ENCODE measurements at places on chromosomes 3 and 15.

GRCh38 chr15:80556694-80557367 is 138.3 kb upstream of the ABHD17C start:
- peaks cover 20% of the 10 kb centered on the region for H3K27me3 ChIP-seq
- H3K4me3 ChIP-seq: no peak overlapping the region
- no peaks in the 10 kb centered on the region for H3K4me1 ChIP-seq
- no peaks in the 10 kb centered on the region for H3K36me3 ChIP-seq
- no peak overlapping the region for H3K27ac ChIP-seq

DNA sequence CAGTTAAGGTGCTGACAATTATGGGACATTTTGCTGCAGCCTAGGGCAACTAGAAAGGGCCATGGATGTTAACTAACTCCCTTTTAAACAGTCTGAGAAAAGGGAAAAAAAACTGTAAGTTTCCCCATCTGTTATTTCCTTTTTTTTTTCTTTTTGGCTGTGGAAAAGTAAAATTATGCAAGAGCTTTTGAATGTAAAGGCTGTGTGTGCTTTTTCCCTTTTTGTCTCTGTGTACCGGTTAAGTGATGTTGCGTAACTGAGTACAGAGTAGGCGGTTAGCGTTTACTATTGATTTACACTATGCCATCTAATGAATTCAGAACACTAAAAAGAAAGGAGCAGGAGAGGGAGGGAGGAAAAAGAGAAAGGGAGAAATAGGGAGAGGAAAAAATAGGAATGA is 403.6 kb downstream of the TIGIT start:
- no peaks in the 10 kb centered on the region for H3K36me3 ChIP-seq
- DNase-seq: no peak
- H3K4me3 ChIP-seq: no peak overlapping the region
- peaks cover 4% of the 10 kb centered on the region for H3K4me1 ChIP-seq

- no peak overlapping the region for H3K4me3 ChIP-seq
- H3K36me3 ChIP-seq: no peaks in the 10 kb centered on the region
- DNase-seq: no peak
- no peaks in the 10 kb centered on the region for H3K27me3 ChIP-seq
- no peaks in the 10 kb centered on the region for H3K4me1 ChIP-seq
- H3K27ac ChIP-seq: no peak overlapping the region
Observed at GRCh38 chr15:25181293-25182097, 226.7 kb downstream of the SNRPN start.

DNA sequence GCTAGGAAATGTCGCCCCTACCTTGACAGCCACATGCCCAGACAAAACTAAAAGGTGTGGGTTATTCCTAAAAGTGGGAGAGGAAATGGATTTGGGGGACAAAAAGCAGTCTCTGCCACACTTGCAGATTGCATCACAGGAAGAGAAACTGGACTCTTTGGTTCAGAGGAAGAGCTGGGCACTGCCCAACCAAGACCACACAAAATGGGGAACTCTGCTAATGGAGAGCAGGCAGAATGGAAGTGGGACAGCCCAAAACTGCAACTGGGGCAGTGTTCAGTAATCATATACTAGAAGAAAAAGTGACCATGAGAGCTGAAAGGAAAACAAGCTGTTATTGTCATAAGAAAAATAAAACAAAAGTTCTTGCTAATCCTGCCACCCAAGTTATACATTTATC is 138.9 kb upstream of the FRMD4B start:
- DNase-seq: no peak
- no peak overlapping the region for H3K4me3 ChIP-seq
- no peaks in the 10 kb centered on the region for H3K27me3 ChIP-seq
- H3K4me1 ChIP-seq: no peaks in the 10 kb centered on the region
- no peak overlapping the region for H3K27ac ChIP-seq
- H3K36me3 ChIP-seq: no peaks in the 10 kb centered on the region

DNA sequence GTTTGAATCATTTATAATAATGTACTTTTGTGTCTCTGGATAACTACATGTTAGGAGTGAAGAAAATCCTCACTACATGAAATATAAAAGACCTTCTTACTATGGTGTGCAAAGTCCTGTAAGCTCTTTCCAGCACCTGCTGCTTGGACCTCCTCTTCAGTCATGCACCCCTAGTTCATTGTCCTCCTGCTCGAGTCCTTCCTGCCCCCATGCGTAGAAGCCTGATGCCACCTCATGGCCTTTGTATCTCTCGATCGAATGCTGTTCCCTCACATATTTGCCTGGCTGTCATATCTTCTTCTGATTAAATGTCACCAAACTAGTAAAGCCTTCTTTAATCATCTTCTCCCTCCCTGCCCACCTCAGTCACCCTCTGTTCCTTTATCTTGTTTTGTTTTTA is 49.9 kb upstream of the SUCLG2 start:
- H3K4me3 ChIP-seq: no peak overlapping the region
- H3K27me3 ChIP-seq: no peaks in the 10 kb centered on the region
- H3K27ac ChIP-seq: no peak overlapping the region

GRCh38 chr15:86611417-86612040 is 531.9 kb downstream of the AGBL1 start:
- peaks cover 6% of the 10 kb centered on the region for H3K27me3 ChIP-seq
- H3K4me1 ChIP-seq: peaks cover 58% of the 10 kb centered on the region
- peak; percentile 61 for DNase-seq
- peak overlapping the region; percentile 91 for H3K27ac ChIP-seq
- peak overlapping the region; percentile 45 for H3K4me3 ChIP-seq
- peaks cover 15% of the 10 kb centered on the region for H3K36me3 ChIP-seq

DNA sequence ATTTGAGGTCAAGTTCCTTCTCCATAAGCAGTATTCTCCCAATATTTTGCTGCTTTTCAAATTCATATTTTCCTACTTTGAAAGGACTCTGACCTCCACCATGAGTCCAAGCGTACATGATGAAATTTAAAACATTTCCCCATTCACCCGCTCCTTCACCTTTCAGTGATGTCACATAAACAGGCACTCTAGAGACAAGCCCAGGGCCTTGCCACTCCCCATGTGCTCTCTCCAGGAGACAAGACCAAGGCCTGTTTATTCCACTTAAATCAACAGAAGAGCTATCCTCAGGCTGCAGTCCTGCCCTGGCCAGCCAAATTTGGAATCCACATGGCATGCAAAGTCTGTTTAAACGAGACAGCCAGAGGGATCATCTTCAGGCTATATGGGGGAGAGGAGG is 161.5 kb downstream of the ARRDC4 start:
- H3K36me3 ChIP-seq: no peaks in the 10 kb centered on the region
- H3K4me3 ChIP-seq: no peak overlapping the region

DNA sequence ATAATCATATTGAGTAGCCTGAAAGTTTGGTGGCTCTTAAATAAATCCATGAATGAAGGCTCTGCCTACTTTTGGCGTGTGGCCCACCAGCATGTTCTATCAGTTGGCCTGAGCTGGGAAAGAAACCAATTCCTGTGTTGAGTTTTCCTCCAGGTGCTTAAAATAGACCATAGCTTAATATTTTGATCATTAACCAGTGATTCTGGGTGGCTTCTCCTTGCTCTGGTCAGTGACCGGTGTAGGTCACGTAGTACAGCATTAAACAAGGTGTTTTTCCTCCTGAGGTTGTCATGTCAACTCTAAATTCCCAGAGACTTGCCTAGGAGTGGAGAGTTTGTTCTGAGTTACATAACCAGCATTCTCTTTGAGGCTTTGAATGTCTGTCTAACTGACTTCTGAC is 1.3 kb downstream of the HHLA2 start:
- no peak overlapping the region for H3K27ac ChIP-seq
- H3K27me3 ChIP-seq: no peaks in the 10 kb centered on the region
- H3K36me3 ChIP-seq: peaks cover 8% of the 10 kb centered on the region
- H3K4me3 ChIP-seq: no peak overlapping the region
- DNase-seq: no peak
- H3K4me1 ChIP-seq: peaks cover 74% of the 10 kb centered on the region

DNA sequence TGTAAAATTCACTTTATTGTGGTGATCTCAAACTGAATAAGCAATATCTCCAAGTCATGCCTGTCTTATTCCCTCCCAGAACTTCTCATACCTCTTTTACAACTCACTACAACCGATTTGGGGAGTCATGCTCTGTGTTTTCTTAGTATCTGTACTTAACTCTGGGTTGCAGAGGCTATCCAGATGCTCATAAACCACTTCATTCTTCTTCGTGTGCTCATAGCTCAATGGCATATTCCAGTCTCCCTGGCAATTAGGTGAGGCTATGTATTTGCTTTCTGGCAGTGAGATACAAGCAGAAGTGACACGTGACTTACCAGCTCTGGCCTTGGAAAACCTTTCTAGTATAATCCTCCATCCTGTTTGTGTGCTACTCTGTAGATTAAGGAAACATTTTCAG is 360.9 kb downstream of the ZNF385D start:
- H3K4me3 ChIP-seq: no peak overlapping the region
- H3K36me3 ChIP-seq: no peaks in the 10 kb centered on the region
- H3K27ac ChIP-seq: no peak overlapping the region
- no peaks in the 10 kb centered on the region for H3K27me3 ChIP-seq
- H3K4me1 ChIP-seq: no peaks in the 10 kb centered on the region

DNA sequence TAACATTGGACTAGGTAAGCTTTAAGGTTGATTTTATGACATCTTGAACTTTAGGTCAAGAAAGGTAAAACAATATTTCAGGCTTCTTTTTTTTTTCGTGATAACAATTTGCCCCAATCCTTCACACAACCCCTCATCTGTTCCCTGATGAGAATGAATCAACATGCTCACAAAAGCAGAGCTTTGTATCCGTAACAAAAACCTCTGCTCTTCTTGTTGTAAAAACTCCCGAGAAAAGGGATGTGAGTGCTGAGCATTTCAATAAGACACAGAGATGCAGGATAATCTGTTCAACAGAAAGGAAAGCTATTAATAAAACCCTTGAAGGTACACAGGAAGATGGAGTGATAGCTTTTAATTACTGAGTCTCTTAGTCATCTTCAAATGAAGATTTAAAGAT is 94.3 kb downstream of the RAD18 start:
- H3K4me3 ChIP-seq: no peak overlapping the region
- no peak for DNase-seq
- H3K4me1 ChIP-seq: no peaks in the 10 kb centered on the region
- no peaks in the 10 kb centered on the region for H3K27me3 ChIP-seq
- no peaks in the 10 kb centered on the region for H3K36me3 ChIP-seq
- no peak overlapping the region for H3K27ac ChIP-seq

GRCh38 chr3:6862880-6863195 is 1.9 kb downstream of the GRM7 start:
- no peak for DNase-seq
- peak overlapping the region; percentile 45 for H3K27ac ChIP-seq
- peaks cover 20% of the 10 kb centered on the region for H3K27me3 ChIP-seq
- H3K4me1 ChIP-seq: no peaks in the 10 kb centered on the region
- no peak overlapping the region for H3K4me3 ChIP-seq

- H3K27ac ChIP-seq: no peak overlapping the region
- no peak overlapping the region for H3K4me3 ChIP-seq
- H3K36me3 ChIP-seq: peaks cover 9% of the 10 kb centered on the region
- H3K4me1 ChIP-seq: peaks cover 2% of the 10 kb centered on the region
- no peaks in the 10 kb centered on the region for H3K27me3 ChIP-seq
Observed at GRCh38 chr15:49875392-49875791, 243.6 kb downstream of the ATP8B4 start.

- DNase-seq: no peak
- H3K36me3 ChIP-seq: no peaks in the 10 kb centered on the region
- no peaks in the 10 kb centered on the region for H3K27me3 ChIP-seq
- no peak overlapping the region for H3K4me3 ChIP-seq
- H3K4me1 ChIP-seq: no peaks in the 10 kb centered on the region
Observed at GRCh38 chr15:97168704-97169475, 791.6 kb upstream of the ARRDC4 start.

DNA sequence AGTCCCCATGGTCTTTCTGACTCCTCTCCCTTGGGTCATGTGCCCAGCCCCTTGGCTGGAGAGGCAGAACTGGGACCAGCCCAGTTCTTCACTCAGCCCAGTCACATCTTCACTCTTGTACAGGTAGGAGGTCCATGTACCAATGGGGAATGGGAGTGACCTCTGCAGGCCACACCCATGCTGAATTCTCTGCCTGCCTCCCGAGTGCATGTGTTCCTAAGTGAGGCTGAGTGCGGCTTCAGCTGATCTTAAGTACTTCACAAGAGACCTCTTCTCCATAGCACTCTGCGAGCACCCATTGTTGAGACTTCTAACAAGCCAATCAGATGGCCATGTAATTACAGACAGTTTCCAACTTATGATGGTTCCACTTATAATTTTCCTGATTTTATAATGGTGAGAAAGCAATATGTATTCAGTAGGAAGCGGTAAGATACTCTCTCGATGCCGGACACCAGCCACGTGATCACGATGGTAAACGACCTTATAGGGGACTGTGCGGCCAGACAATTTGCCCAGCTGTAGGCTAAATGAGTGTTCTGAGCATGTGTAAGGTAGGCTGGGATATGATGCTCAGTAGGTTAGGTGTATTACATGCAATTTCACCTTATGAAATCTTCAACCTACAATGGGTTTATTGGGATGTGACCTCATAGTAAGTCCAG is 112.1 kb downstream of the KLF13 start:
- no peak for DNase-seq
- peak overlapping the region; percentile 96 for H3K27ac ChIP-seq
- H3K36me3 ChIP-seq: no peaks in the 10 kb centered on the region
- H3K4me3 ChIP-seq: peak overlapping the region; percentile 18

DNA sequence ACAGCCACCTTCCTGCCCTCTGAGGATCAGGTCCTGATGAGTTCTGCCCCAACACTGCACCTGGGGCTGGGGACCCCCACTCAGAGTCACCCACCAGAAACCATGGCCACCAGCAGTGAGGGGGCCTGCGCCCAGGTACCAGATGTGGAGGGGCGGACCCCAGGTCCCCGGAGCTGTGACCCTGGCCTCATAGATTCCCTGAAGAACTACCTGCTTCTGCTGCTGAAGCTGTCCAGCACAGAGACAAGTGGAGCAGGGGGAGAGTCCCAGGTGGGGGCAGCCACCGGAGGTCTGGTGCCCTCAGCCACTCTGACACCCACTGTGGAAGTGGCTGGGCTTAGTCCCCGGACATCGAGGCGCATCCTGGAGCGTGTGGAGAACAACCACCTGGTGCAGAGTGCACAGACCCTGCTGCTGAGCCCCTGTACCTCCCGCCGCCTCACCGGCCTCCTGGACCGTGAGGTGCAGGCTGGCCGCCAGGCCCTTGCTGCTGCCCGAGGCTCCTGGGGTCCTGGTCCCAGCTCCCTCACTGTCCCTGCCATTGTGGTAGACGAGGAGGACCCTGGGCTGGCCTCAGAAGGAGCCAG is 27.0 kb upstream of the SLC28A1 start:
- no peak for DNase-seq
- peaks cover 3% of the 10 kb centered on the region for H3K27me3 ChIP-seq
- no peak overlapping the region for H3K27ac ChIP-seq
- no peaks in the 10 kb centered on the region for H3K36me3 ChIP-seq
- H3K4me1 ChIP-seq: no peaks in the 10 kb centered on the region
- no peak overlapping the region for H3K4me3 ChIP-seq

DNA sequence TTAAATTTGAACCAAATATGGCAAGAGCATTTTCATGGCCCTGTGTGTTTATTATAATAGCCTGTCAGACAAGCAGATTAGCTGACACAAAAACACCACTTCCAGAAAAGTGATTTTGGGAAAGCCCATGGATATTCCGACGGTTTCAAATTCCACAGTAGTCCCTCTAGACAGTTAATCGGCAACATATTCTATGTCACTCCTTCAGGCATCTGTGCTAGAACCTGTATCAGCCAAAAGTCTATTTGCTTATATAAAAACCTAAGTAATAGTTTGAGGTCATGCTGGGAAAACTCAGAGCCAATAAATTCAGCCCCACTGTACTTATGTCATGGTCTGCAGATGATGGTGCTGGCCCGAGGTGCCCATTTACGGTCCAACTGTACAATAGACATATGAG is 110.2 kb upstream of the ARHGEF26 start:
- H3K4me3 ChIP-seq: no peak overlapping the region
- no peaks in the 10 kb centered on the region for H3K4me1 ChIP-seq
- no peaks in the 10 kb centered on the region for H3K27me3 ChIP-seq
- H3K36me3 ChIP-seq: no peaks in the 10 kb centered on the region
- no peak for DNase-seq

GRCh38 chr15:75452865-75453702 is 1.6 kb upstream of the SIN3A start:
- peak overlapping the region; percentile 99 for H3K27ac ChIP-seq
- H3K27me3 ChIP-seq: no peaks in the 10 kb centered on the region
- peaks cover 3% of the 10 kb centered on the region for H3K36me3 ChIP-seq
- DNase-seq: peak; percentile 77
